Frontal cortex (tissue), 4 donors: ENCODE measurements at places on chromosomes 6 and 20. TPM values are rescaled to one million over a fixed set of nuclear protein-coding genes. Genes with fewer than 3 reads are reported as not detected.

SHLD1 gene
- 6.1 TPM for total RNA-seq

REM1 gene
- total RNA-seq, result not detected

ADTRP gene
- 1.6 TPM for total RNA-seq

MYBL2 gene
- 0.41 TPM for total RNA-seq

WFDC5 gene
- not detected for total RNA-seq

MUC21 gene
- total RNA-seq, result not detected

MCM9 gene
- 6.9 TPM for total RNA-seq

CCN2 gene
- total RNA-seq, result 4.1 TPM

SSTR4 gene
- 0.41 TPM for total RNA-seq

MYL9 gene
- total RNA-seq, result 0.41 TPM

CEP43 gene
- total RNA-seq, result 75.8 TPM

IL20RA gene
- total RNA-seq, result 0.41 TPM

SLPI gene
- total RNA-seq, result 0.41 TPM

SASH1 gene
- 23.2 TPM for total RNA-seq

KCNG1 gene
- total RNA-seq, result 22.4 TPM

TUBB2B gene
- 5,262 TPM for total RNA-seq

DSP gene
- 6.9 TPM for total RNA-seq
